ENCODE measurements at places on chromosomes 3 and 15.

DNA sequence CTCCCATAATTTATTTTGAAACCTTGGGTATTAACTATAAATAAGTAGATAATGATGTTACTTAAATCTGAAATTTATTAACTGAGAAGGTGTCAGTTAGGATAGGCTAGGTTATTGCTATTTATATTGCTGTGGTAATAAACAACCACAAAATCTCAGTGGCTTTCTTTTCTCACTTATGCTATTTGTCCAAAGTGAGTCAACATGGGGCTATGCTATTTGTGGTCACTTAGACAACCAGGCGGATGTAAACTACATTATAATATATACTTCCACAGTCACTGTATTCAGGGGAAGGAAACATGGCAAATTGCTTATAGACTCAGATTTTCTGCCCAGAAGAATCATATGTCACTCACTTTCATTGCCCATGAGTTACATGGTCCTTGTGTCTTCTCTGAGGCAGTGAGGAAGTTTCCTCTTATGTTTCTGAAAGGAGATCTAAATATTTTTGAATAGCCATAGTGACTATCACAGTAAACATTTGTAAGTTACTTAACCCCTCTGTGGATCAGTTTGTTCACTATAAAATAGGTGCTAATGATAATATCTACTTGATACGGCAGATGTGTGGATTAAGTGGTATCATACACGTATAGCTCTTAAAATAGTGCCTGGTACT, 19.8 kb downstream of the HMG20A start:
- no peak for DNase-seq

DNA sequence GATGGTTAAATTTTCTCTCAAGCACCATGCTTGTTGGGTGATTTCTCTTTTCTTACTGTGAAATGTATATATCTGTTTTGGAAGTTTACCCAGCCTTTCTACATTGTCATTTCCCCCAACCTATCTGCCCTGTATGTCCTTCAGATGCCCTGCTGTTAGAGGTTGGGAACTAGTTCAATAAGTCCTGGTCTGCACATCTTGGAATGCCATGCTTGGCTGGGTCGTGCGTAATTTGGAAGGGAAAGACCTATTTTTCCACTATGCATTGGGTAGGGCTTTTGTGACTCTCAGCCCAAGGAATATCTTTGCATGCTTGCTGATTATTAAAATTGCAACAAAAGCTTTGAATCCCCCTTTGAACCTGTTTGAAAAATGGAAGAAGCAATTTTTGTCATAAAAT, 63.8 kb downstream of the TRIM71 start:
- no peak for DNase-seq

DNA sequence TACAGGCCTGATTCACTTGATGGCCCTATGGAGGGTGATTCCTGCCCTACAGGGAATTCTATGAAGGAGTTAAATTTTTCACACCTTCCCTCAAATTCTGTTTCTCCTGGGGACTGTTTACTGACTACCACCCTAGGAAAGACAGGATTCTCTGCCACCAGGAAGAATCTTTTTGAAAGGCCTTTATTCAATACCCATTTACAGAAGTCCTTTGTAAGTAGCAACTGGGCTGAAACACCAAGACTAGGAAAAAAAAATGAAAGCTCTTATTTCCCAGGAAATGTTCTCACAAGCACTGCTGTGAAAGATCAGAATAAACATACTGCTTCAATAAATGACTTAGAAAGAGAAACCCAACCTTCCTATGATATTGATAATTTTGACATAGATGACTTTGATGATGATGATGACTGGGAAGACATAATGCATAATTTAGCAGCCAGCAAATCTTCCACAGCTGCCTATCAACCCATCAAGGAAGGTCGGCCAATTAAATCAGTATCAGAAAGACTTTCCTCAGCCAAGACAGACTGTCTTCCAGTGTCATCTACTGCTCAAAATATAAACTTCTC, 43.6 kb downstream of the BLM start:
- DNase-seq = no peak

- DNase-seq = peak; percentile 59
Observed at GRCh38 chr15:39828374-39828931, 45.8 kb upstream of the FSIP1 start.

DNA sequence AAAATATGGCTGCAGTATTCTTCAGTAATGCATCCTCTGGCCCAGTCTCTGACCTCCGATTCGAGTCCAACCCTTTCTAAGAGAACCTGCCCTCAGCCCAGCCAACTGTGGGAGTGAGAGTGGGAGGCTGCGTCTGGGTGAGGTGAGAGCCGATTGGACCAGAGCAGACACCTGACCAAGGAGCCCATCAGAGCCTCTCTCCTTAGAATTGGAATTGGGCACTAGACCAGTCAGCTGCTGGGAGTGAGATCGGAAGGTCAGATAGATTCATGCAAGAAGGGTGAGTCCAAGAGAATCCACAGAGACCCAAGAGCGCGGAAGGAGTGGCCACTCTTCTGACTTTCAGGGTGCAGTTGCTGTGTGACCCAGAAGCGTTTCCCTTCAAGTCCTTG, 10.2 kb downstream of the RASL12 start:
- DNase-seq = no peak

GRCh38 chr3:66177026-66177425, 43.8 kb upstream of the SLC25A26 start:
- DNase-seq = no peak

DNA sequence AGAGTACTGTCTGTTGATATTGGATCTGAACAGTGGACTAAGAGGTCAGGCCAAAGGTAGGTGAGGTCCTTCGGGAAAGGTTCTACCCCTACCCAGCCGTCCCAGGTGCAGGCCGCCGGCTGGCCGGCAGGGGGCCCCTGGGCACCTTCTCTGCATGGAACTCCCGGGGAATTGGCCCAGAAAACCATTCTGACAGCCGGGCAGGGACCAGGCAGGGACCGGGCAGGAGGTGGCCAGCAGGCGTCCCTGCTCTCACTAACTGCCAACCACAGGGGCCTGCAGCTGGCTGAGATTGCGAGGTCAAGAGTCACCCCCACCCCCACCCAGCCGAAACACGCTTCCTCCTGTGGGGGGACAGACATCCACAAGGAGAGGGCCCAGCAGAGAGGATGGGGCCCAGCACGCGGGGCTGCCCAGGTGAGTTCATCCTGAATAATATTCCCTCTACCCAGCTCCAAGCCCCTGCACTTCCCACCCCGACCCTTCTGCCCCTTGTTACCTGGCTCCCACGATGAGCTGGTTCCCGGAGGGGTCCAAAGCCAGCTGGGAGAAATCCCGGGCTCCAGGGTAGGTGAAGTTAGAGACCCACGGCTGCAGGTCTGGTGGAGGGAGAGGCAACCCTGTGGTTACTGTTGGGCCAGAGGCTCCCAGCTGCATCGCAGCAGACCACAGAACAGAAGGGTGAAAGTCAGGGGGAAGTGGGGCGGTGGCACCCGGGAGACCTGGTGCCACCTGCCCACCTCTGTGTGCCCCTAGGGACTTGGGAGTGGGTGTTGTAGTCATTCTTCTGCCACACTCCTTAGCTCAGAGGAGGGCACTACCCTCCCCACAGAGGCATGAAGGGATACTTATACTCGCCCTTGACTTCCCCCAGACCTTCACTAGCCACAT, 84.4 kb downstream of the SEMA5B start:
- DNase-seq = peak; percentile 76

- no peak for DNase-seq
Observed at GRCh38 chr15:33298631-33299030, 12.1 kb upstream of the RYR3 start.
